Central memory CD8-positive, alpha-beta T cell (primary cell): ENCODE measurements at places on chromosomes 2 and 18.
A peak's percentile ranks its signal among the peaks of the same experiment; 100 is the strongest.

GRCh38 chr2:132599556-132599955 lies 70.4 kb downstream of the LYPD1 start:
- no peak for DNase-seq

DNA sequence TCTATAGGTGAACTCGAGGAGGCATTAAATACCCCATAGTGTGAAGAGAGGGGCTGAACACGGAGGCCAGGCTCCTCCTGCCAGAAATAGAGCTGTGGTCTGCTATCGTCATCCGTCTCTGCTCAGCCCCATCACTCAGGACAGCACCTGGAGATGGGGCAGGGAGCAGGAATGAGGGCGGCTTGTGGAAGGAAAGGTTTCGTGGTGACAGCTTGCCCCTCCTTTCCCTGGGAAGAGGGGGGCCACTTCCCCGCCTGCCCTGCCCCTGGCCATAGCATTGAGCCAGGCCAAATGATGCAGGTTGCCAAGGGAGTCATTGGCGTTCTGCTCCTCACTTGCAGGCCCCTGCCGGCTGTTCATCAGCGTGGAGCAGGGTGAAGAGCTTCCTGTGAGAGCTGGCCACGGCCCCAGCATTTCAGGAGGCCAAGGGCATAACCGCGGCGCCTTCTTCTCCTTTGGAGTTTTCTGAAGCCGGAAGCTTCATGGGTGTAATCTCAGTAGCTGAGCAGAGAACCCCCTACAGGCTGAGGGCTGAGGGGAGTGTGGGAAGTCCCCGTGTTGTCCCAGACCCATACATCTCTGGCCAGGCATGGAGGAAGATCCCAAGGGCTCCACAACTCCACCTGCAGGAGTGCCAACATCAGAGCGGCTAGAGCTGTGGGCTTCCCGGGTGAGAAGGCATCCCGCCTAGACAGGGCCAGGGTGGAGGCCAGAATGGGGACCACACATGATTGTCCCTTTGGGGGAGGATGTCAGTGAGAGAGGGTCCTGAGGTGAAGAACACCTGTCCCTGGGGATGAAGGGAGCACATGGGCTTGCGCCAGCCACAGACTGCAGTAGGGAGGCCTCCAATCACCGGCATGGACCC lies 112.5 kb upstream of the GLI2 start:
- DNase-seq = no peak

- DNase-seq = no peak
These were observed 139.4 kb downstream of the MTCL1 start for GRCh38 chr18:8844721-8845148.

DNA sequence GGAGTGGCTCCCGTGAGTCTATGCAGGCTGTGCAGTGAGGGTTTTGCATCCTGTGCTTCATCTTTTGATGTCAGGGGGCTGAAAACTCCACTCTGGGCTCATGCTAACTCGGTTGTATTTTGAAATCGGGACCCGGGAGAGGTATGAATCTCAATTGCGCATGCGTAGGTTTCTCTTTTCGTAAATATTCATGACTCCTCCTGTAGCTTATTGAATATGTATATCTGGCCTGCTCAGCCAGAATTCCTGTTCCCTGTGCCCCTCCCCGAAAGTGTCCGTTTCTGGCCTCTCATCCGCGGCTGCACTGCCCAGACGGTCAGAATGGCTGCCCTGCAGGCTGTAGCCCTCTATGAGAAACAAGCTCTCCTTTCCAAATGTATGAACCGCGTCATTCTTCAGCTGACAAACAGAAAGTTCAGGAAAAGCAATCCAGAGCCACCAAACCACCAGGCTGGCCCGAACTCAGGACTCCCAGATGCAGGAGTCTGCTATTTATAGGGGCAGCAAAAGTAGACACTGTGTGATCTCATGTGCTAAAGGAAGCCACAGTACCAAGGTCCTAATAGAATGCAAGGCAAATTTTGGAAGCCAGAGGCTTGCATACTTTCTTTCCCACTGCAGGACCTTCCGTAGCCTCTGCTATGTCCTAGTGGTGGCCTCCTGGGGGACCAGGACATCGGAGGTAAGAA lies 41.7 kb downstream of the AKAIN1 start:
- DNase-seq = no peak

GRCh38 chr2:48240912-48241311 lies 289.0 kb upstream of the STON1 start:
- DNase-seq = no peak

- no peak for DNase-seq
These were observed 571.9 kb upstream of the PKDCC start for GRCh38 chr2:41475959-41476358.

DNA sequence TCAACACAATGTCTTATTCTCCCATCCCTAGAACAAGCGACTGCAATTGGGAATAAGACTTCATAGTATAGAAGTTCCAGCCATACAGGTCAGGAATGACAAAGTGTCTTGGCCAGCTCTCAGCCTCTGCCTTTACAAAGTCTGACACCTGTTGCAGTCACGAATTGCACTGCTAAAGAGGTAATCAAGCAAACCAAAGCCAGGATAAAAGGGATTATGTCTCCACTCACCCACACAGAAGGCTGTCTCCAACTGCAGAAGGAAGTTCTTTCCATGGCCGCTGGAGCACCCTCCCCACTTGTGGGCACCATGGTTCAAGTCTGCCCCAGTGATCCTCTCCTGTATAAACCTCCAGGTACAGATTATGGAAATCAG lies 114.8 kb upstream of the PKDCC start:
- no peak for DNase-seq

DNA sequence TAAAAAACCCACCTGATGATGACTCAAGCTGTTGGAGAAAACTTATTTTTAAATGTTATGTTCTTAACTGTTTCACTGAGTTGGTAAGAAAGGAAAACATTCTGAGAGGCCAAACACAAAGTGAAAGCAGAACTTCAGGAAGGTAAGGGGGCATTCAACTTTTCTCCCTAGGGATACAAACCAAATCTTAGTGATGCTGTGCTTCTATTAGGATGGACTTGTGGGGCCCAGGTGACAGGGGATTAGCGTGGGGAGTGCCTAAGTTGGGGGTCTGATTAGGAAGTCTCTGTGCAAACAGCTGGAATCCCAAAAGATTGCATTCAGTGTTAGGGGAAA lies 18.5 kb downstream of the PDCL3 start:
- DNase-seq = no peak

GRCh38 chr2:26346454-26347053 lies at the start of gene ADGRF3:
ADGRF3 (minus strand) TSS chr2:26346789; CDS start chr2:26346234, 555 bp downstream.
- DNase-seq = peak; percentile 42

DNA sequence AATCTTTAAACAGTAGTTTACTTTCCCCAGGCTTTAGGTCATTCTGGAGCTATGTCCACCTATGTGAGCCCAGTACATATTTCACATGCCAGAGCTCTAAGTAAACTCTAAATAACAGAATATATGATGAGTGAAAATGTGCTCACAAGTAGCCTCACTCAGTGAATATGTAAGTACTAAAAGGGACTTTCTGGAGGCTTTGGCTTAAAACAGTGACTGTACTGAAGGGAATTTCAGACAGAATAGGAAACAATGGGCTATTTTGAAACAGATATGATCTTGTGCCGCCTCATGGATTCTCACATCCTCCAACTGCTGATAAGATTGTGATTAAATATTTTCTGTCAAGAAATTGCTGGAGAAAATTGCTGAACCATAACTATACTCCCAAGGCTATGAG lies 747.9 kb downstream of the SOCS6 start:
- DNase-seq = no peak

GRCh38 chr2:51108794-51109193 lies 76.9 kb upstream of the NRXN1 start:
- no peak for DNase-seq

DNA sequence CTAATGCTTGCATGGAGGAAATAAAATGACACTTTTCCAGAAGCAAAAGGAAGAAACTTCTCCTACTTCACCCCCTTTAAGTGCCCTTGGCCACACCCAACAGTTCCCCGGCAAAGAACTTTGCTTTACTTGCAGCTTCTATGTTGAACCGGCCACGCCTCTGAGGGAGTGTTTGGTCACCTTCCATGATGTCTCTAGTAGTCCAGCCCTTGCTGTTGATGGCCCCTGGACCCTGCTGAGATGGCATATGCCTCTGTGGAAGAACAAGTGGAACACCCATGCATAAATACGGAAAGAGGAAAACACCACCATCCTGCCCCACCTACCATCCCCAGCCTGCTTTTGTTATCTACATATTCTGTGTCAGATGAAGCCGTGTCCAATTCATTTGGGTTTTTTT lies 218.3 kb upstream of the POU3F3 start:
- no peak for DNase-seq

DNA sequence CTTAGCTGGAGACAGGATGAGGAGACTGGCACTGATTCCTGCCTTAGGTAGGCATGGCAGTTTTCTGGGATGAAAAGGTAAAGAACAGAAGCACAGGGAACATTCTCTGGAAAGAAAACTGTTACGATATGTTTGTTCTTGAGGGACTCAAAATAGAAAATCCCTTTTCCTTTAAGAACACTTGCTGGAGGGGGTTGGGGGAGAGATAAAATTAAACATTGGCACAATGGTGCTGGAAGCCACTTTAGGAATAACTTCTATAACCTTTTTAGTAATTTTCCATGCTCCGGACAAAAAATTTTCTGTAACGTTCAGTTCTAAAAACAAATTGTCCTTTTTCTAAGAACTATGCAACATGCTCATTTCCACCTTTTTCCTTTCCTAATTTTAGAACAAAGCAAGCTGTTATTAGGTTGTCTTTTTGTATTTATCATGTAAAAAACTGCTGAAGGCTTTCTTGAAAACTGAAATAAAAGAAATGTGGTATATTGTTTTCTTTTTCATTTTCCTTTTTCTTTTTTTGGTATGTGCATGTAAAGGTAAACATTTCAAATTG lies 343.8 kb downstream of the EPHA4 start:
- DNase-seq = no peak

- no peak for DNase-seq
These were observed 411.0 kb upstream of the GYPC start for GRCh38 chr2:126244937-126245336.

- no peak for DNase-seq
These were observed 6.0 kb downstream of the MRPL30 start for GRCh38 chr2:99187011-99187410.

DNA sequence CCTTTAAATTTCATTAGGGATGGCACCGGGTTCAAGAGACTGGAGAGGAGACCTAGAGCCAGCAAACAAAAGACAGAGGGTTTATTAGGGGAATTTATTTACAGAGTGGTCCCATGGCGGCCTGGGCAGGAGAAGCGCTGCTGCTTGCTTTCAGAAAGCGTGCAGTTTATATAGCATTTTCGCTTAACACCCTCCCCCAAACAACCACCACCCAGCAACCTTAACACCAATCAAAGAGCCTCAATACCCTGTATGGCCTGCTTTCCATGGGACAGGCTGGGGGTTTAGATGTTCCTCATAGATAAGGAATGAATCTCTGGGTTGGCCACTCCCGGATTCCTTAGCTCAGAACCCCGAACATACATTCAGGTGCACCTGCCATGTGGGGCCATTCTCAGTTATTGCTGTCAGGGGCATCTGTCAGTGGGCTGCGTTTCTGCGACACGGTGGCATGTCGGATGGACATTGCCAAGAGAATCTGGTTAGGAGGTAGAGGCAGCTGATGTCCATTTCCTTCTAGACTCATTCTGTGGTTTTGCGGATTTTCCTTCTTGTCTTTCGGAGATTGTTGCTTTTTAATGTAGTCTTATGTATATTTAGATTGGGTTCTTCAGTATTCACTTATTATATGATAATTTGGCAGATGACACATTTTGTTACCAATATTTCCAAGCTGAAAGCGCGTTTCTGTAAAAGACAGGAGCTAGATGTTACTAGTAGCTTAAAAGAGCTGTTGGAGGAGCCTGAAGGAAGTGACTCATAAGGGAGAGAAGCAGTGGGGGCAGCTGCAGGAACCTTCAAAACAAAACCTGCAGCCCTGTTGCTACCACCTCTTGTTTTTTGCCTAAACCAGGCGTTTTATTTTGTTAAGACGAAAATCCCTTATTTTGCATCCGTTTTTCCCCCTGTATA lies 7.2 kb downstream of the AGAP1 start:
- DNase-seq = no peak
